ENCODE measurements at places on chromosomes 3 and 15.
A peak's percentile ranks its signal among the peaks of the same experiment; 100 is the strongest.

DNA sequence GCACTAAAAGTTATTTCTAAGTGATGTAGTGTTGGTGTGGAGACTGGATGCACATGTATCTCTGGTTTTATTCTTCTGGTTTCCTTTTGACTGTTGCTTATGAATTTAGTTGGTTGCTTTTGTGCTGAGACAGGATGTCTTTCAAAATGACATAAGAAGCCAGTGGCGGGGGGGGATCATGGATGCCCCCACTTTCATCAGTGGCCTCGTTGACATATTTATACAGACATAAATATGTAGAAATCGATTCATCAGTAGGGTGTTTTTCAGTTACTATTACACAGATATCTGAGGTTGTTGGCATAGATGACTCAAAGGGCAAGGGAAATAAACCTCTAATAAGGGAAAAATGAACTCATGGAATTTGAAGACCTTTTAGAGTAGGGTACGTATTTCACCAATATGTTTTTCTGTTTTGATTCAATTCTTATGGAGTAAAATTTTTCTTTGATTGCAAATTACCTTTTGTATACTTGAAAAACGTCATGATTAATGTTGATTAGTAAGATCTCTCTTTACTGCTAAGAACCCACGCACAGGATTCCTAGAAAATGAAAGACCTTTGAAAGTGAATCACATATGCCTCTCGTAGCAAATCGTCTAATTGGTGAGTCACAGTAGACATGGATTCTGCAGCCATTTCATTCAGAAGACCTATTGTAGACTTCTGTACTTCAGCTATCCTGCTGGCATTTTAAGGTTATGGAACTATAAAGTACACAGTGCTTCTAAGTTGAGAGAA, 97.4 kb upstream of the RBMS3 start:
- DNase-seq: peak; percentile 65

DNA sequence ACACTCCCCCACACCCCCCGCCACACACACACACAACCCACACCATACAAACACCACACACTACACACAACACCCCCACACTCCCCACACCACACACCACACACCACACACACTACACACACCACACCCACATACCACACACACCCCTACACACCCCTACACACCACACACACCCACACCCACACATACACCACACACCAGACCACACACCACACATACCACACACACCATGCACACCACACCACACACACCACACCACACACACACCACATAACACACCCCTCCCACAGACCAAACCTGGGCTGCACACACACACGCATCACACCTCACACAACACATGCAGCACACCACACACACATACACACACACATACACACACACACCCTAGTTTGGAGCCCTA, 1.8 kb upstream of the RASGRF1 start:
- no peak for DNase-seq

DNA sequence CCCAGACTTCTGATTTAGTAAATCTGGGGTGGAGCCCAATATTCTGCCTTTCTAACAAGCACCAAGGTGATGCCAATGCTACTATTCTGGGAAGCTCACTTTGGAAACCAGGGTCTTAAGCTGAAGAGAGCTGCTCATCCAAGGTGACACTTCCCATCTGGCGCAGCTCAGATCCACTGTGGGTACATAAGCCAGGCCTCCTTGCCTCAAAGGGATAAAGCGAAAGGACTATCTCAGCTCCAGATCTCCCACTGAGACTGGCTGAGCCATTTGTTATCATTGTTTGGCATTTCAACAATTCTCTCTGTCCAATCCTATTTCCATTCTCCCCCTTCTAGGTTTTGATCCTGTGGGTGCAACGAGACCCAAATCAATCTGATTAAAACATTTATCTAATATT, 323.8 kb downstream of the GBE1 start:
- DNase-seq: no peak

DNA sequence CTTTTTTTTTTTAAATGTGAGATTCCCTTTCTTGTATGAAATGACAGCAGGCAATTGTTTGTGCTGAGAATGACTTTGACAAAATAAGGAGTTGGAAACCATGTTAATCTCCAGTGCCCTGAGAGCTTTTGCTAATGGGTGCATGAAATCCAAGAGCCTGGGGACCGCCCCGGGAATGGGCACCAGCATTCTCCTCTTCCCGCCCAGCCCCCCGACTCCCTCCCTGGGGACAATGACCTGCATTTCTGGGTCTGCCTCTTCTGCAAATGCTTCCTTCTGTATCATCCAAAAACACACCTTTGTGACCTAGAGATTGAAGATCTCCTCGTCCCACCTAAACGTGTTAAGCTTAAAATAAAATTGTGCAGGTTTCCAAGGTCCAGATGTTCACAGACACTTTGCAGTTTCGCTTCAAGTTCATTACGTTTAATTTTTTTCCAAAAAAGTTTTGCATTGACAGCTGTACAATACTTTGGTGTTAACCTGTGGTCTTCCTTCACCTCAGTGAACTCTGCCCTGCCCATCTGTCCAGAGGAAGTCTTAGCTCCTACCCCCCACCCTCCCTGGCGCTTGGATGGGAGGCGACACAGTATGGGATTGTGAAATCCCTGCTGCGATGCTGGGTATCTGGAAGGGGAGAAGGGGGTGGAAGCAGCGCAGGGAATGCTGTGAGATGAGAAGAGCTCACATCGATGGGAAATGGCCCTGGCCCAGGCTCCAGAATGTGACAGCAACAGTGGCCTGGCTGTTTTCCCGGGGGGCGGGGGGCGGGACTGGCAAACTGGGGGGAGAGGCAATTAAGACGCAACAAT, 50.1 kb downstream of the TLE3 start:
- DNase-seq: peak; percentile 55

DNA sequence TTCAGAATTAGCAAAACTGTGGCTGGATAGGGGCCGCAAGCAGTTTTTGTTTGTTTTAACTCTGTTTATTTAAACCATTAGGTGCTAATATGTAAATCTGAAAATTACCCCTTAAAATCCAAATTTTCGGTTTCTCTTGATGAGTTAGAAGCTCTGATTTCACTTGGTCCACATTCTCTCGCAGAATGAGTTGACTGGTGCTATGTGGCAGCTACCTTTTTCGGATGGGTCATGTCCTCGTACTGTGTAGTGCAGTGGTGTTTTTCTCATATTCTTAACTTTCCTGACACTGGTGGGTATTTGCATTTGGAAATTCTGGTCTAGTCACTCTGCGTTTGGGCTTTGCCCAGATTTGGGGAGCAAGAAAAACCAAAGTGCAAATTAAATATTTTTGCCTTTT, 87.1 kb downstream of the DIPK2A start:
- no peak for DNase-seq

- DNase-seq: no peak
Measured at GRCh38 chr3:166714206-166714605, 665.9 kb downstream of the ZBBX start.

DNA sequence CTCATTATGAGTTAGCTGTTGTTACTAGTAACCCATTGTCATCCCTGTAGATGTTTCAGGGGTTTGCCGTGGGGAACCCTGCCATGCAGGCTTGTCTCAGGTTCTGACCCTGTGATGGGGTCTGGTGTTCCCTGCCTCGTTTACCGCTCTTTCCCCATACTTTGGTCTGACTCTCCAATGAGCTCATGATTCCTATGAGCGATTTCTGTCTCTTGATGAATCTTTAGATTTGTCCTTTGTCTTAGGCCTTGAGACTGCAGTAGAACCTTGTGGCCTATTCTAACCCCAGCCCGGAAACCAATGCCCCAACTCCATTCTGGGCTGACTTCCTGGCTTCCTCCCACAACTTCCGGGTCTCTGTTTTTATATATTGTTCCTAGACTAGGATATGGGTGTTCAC, 11.3 kb upstream of the IQGAP1 start:
- DNase-seq: no peak

- peak; percentile 20 for DNase-seq
Measured at GRCh38 chr15:55230051-55230670, 33.4 kb upstream of the RSL24D1 start.

- DNase-seq: no peak
Measured at GRCh38 chr15:38441130-38441519, 12.8 kb upstream of the FAM98B start.

DNA sequence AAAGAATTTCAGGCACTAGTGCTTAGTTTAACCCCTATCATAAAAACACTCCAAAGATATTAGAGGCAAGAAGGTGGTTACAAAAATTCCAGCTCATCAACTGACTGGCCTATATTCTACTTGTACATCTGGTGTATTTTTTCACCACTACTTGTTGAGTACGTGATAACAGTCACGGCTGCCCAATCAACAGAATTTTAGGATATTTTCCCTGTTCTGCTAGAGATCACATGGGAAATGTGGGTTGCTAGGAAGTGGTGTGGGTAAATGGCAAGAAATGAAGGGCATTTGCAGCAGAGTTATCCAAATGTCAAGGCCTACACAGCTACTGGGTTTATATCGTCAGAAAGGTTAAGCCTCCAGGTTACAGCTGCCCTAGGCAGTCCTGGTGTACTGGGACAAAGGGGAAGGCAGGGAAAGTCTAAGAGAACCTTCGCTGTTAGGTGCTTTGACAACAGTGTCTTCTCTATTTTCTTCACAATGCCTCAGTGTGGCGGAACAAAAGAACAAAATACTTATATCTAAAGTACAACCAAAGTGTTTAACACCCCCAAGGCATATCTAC, 81.9 kb downstream of the FMN1 start:
- DNase-seq: no peak
